ENCODE measurements at places on chromosomes 5 and 9. TPM values are rescaled to one million over a fixed set of nuclear protein-coding genes. Genes with fewer than 3 reads are reported as not detected.
A peak's percentile ranks its signal among the peaks of the same experiment; 100 is the strongest.

The GRXCR2 gene
- total RNA-seq: not detected

DNA sequence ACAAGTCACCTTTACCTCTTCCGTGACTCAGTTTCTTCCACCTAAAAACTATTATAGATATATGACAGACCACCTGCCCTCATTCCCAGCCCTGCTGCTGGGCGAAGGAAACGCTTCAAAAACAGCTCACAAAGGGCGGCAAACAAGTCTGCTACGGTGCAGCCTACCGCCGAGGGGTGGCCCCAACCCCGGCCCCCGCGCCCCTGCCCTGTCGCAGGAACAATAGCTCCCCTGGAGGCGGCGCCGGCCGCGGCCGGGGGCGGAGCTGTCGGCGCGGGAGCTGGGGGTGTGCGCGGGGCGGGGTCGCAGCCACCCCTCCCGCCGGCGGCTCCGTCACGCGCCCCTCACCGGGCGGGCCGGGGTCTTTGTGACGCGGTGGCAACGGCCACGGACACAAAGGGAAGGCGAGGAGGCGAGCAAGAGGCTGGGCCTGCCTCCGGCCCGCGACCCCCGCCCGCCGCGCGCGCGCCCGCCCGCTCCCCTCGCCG lies at the start of gene TMEFF1:
Gene TMEFF1, plus strand, starts transcription at position 362 of the 488 bp plus-strand sequence. CDS start 396 bp downstream, outside the sequence.
- DNase-seq: no peak

The IFNA2 gene
- 0.75 TPM for total RNA-seq

- DNase-seq: no peak
Measured at GRCh38 chr5:56170557-56170956, 62.6 kb downstream of the ANKRD55 start.

- DNase-seq: no peak
Measured at GRCh38 chr5:43469671-43470391, 13.8 kb downstream of the TMEM267 start.

DNA sequence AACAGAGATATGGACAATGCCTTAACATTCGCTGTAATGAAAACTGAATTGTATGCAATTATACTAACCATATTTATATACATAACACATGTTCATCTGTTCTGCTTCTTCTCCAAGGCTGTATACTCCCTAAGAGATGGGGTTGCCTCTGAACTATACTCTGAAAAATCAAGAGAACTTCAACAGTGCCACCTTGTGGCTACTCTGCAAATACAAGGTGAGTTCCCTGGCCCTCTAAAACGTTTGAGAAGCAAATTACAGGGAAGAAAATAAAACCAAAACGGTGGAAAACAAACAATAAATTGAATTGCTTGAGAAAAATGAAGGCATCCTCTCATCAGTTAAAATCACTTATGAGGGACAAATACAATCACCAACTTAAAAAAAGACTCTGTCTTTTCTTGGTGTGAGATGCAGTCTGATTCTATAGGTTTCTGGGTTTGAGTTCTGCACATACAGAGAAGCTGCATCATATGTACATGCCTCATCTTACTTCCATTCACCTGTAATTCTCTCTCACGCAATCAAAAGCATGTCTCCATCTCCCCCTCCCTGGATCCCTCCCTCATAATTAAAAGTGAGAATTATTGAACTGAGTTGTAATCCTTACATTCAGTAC lies 98.6 kb downstream of the FBXW11 start:
- no peak for DNase-seq

DNA sequence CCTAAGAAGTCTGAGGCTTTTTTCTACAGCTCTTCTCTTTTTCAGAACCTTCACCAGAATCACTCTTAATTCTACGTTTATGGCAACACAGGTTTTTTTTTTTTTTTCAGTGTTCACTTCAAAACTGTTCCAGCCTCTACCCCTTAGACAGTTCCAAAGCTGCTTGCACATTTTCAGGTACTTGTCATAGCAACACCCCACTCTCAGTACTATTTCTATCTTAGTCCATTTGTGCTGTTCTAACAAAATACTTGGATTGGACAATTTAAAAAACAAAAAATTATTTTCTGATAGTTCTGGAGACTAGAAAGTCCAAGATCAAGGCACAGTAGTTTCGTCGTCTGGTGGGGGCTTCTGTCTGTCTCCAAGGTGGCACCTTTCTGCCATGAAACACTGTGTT lies 340.9 kb upstream of the RPS23 start:
- DNase-seq: no peak

The TLX3 gene
- total RNA-seq: not detected

The TIFAB gene
- total RNA-seq: not detected

- no peak for DNase-seq
Measured at GRCh38 chr9:136552117-136552703, 6.4 kb upstream of the NOTCH1 start.

DNA sequence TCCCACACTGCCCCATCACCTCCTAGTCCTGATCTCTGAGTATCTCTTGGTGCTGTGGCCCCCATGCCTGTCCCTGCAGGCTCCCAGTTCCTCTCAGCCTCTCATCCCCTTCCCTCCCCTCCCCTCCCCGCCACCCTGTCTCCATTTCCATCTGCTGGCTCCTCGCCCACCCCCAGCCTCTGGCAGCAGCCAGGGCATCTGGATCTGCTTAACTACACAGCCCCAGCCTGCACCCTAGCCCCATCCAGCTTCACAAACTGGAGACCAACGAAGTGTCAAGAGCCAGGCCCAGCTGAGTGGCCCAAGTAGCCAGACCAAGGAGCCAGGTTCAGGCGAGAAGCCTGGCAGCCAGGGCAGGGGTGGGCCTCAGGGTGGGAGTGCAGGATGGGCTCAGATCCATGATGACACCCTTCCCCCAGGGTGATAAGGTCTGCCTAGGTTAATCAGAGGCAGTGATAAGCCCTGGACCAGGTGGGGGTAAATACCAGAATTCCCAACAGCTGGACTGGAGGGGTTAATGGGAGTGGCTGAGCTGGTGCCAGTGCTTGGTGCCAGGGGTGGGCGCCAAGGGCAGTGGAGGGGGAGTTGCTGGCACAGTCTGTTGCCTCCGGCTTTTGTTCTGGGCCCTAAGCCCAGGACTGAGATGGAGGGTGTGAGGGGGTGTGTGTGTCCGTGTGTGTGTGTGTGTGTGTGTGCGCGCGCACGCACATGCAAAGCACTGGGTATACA lies 2.5 kb downstream of the IL11RA start:
- DNase-seq: no peak

DNA sequence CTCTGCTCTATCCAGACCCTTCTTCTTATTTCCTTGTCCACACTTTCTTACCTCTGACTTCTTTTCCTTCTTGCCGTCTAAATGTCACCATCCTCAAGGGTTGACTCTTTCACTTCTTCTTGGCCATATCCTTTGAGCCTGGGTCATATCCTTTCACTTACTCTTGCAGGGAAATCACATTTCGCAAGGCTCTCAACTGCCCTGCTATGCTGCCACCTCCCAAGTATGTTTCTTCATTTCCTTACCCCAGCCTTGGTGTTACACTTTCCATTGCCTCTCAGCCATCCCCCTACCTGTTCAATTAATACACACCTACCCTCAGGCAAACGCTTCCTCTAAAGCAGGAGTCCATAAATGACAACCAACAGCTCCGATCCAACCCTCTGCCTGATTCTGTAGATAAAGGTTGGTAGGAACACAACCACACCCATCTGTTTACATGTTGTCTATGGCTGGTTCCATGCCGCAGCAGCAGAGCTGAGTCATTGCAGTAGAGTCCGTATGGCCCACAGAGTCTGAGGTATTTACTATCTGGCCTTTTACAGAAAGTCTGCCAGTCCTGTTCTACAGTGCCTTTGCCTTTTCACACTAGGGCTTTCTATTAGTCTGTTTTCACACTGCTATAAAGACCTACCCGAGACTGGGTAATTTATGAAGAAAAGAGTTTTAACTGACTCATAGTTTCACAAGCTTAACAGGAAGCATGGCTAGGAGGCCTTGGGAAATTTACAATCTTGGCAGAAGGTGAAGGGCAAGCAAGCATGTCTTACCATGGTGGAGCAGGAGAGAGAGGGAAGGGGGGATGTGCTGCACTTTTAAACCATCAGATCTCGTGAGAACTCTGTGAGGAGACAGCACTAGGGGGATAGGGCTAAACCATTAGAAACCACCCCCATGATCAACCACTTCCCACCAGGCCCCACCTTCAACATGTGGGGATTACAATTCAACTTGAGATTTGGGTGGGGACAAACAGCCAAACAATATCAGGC lies 97.9 kb downstream of the SV2C start:
- DNase-seq: no peak

DNA sequence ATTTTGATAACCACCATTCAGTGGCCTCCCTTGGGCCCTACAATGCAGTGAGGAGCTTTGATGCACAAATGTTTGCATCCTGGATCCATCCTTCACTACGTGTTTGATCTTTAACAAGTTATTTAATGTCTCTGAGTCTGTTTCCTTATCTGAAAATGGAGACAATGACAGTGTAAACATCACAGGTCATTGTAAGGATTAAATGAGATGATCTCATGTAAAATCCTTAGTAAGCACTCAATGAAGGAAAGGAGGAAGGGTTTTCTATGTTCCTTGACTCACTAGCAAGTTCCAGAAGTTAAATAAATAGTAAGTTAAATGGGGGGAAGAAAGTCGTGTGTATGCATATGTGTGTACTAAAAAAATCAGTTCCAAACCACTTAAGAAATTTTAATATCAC lies 9.8 kb upstream of the SLC36A3 start:
- DNase-seq: no peak

- no peak for DNase-seq
Measured at GRCh38 chr9:91187965-91188344, 173.8 kb downstream of the AUH start.

DNA sequence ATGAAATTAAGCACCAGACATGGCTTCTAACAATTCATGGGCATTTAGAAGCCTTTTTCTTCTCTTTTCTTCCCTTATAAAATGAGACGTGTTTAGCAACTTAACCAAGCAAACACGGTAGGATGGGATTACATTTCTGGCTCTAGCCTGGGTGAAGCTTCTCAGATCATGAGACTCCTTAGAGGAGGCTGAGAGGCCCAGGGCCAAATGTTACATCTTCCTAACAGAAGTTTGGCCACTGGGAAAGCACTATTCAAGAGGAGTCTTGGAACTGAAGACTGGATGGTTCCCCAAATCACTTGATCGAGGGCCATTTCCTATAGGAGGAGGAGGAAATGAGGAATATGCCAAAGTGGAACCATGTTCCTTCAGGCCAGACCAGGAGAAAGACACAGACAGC lies 1.9 kb downstream of the GABRP start:
- DNase-seq: no peak

The TMEM141 gene
- 74.2 TPM for total RNA-seq

DNA sequence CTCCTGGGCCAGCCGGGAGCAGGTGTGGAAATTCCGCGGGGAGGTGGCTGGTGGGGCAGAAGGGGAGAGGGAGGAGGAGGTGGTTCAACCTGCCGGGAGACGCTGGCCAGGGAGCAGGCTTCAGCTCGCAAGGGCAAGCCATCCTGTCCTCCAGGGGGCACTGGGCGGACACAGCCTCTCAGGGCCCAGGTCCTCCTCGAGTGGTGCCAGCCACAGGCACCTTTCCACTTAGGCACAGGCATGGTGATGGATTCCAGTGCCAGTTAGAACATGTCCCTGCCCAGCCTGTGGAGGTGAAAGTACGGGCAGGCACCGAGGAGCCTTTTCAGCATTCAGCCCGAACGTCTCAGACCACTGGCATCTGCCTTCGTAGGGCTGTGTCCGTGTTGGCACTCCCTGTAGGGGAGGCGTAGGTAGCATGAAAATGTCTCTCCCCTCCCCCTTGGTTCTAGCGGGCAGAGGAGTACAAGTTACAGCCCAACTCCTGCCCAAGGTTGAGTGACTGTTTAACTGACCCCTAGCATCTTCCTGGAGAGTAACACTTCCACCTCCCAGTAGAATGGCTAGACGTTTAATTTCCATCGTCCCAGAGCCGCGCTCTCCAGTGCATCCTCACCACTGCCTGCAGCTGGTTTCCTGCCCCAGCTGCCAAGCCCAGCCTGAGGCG lies 48.9 kb downstream of the DAB2IP start:
- no peak for DNase-seq

DNA sequence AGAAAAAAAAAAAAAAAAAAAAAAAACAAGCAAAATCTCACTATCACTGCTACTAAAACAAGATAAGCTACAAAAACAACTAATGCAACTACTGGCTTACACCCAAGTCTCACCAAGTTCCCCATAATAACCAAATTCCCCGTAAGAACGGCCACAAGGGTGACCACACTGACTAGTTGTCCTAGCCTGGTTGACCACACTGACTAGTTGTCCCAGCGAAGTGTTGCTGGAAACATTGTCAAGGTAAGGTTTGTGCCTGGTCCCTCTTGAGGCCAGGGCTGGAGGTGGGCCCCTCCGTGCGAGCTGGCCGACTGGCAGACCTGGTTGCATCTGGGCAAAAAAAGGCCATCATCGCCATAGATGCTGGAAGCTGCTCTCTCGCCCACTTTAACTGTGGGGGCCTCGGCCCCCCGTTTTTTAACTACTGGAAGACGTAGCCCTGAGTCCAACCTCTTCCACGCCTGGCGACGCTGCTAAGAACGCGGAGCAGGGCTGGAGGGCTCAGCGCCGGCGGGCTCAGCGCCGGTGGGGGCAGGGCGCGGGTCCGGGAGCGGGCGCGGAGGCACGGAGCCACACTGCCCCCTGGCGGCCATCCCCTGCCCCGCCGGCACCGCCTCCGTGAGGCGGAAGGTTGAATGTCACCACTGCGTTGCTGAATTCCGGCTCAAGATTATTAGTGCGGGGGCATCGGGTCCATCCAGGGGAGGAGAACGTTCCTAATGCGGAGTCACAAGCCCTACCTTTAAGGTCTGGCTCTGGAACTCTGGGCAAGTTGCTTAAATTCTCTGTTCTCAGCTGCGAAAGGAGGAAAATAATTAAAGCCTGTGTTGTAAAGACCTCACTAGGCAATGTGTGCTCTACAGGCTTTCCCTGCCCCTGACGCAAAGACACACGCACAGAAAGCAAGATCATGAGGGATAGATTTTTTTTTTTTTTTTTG lies 84.0 kb downstream of the HSD17B3 start:
- peak; percentile 55 for DNase-seq

The TEK gene
- 35.4 TPM for total RNA-seq

DNA sequence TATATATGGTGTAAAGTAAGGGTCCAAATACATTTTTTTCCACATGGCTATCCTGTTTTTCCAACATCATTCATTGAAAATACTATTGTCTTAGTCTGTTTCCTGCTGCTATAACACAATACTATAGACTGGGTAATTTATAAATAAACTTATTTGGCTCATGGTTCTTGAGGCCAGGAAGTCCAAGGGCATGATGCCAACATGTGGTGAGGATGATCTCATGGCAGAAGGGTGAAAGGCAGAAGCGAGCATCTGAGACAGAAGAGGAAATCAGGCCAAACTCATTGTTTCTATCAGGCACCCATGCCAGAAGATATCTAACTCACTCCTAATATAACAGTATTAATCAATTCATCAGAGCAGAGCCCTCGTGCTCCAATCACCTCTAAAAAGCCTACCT lies 42.6 kb downstream of the ANKRD55 start:
- no peak for DNase-seq

- no peak for DNase-seq
Measured at GRCh38 chr5:158255609-158256008, 396.7 kb upstream of the CLINT1 start.
